ENCODE measurements at places on chromosomes 16 and 17.

DNA sequence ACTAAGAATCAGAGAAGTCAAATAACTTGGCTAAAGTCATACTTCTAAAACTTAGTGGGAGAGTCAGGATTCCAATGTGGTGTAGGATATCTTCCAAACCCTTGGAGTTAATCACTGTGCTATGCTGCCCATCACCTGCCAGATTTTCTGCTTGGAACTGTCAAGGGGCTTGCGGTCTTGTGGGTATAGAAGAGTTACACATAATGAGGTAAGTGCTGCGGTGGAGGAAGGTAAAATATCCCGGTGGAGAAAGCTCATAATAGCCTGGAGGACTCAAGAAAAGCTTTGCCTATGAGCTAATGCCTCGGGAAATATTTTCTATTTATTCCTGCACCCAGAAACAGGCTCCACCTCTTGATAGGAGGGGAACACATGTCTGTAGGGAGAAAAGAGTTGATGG, 195.6 kb downstream of the UTP18 start:
- DNase-seq, result no peak

DNA sequence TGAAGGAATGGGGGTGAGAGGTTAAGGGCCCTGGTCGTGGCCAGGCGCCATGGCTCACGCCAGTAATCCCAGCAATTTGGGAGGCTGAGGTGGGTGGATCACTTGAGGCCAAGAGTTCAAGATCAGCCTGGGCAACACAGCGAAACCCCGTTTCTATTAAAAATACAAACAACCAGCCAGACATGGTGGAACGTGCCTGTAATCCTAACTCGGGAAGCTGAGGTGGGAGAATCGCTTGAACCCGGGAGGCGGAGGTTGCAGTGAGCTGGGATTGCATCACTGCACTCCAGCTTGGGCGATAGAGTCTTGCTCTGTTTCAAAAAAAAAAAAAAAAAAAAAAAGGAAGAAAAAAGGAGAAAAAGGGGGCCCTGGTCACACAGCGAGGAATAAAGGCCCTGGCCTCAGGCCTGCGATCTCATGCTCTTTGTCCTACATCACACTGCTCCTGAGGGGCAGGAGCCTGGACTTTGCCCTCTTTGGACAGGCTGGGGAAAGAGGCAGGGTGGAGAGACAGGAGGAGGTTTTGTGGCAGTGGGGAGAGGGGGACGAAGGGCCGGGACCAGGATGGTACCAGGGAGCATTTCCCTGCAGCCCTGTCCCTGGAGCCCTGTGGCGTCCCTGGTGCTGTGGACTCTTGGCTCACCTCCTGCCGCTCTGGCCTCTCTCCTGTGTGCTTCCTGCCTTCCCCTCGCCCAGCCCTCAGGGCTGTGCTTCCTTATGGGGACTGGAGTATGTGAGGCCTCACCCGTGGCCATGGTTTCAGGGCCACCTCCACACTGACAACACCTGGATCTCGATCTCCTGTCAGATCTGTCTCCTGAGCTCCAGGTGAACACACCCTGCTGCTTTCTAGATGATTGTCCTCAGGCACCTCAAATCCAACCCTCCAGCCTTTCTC, 19.7 kb upstream of the SLC25A19 start:
- DNase-seq, result no peak

GRCh38 chr17:44210342-44211192, 8.9 kb downstream of the UBTF start:
- peak; percentile 72 for DNase-seq

GRCh38 chr17:8922451-8922850, 43.1 kb downstream of the PIK3R5 start:
- no peak for DNase-seq

GRCh38 chr16:89067677-89068443, 25.8 kb upstream of the ACSF3 start:
- DNase-seq, result no peak

- no peak for DNase-seq
Observed at GRCh38 chr16:5891296-5891695, 793.7 kb upstream of the EEF2KMT start.

- DNase-seq, result no peak
Observed at GRCh38 chr16:5064915-5065314, 841 bp downstream of the C16orf89 start.

GRCh38 chr16:20624205-20624604, 48.0 kb upstream of the ACSM2B start:
- no peak for DNase-seq

DNA sequence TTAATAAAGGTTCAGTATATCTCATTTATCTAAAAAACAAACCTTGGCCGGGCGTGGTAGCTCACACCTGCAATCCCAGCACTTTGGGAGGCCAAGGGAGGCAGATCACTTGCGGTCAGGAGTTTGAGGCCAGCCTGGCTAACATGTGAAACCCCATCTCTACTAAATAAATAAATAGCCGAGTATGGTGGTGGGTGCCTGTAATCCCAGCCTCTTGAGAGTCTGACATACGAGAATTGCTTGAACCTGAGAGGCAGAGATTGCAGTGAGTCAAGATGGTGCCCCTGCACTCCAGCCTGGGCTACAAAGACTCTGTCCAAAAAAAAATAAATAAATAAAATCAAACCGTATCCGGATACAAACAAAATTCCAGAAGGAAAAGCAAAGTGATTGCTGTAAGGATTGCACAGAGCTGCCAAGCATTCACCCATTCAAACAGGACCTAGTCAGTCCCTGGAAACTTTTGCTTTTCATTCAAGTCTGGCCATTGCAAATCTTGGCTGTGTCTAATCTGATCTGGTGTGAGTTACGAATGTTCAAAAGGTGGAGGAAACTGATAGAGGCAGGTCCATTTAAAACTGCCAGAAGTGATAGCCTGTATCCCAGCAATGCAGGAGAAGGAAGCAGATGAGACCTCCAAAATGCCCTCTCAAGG, 102.5 kb upstream of the CLEC3A start:
- DNase-seq, result no peak

Measured in stimulated activated CD8-positive, alpha-beta memory T cell treated with anti-CD3 and anti-CD28 coated beads, Interleukin-4, amount 100 ng/mL, for 4 hours (primary cell).